ENCODE measurements at places on chromosomes 3 and 15.

- DNase-seq: no peak
Measured at GRCh38 chr3:21942328-21942727, 191.3 kb upstream of the ZNF385D start.

DNA sequence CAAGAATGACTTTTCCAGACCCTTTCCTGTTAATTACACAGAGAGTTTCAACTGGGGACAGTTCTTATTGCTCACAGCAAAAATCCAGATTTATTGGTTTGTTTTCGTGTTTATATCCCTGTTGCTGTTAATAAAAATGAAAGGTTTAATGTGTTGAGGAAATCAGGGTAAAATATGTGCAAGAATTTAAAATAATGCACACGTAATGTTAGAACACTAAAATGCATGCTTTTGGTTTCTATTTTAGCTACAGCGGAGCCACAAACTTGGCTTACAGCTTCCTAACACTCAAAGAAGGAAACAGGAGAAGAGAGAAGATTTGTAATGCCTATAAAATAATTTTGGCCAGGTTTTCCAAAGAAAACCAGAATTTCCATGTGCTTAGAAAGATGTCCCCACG lies 62.7 kb downstream of the CASR start:
- DNase-seq: no peak

GRCh38 chr15:69341356-69341755 lies 42.6 kb downstream of the PAQR5 start:
- DNase-seq: no peak

DNA sequence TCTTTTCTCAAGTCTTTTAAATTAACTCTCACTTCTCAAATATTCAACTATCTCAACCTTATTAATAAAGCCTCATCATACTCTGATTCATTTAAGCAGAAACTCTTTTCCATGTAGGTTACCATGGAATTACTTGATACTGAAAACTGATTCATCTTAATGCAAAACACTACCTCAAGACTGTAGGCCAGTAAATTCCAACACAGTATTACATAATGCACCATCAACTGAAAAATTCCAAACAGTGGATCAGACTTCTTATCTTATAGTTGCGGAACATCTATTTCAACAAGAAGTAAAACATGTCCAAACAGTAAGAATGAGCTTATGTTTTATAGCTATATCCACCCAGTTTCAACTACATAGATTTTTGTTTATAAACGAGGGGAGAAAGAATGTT lies 124.5 kb downstream of the PEAK1 start:
- no peak for DNase-seq

DNA sequence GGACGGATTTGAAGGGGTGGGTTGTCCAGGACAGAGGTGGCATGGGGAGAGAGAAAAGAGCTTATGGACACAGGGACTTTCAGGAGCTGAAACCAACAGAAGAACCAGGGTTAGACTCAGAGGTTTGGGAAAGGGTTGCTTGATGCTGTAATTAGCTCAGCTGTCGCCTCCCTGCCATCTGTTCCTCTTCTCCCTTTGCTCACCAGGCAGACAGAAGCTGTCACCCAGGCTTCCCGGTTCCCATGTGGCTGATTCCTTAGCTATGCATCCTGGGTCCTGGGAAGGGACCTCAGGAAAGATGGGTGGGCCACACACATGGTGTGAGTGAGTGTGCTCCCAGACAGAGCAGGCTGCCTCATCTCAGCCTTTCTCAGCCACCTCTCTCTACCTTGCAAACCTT lies 14.1 kb downstream of the PTPN23 start:
- DNase-seq: no peak

- no peak for DNase-seq
Measured at GRCh38 chr3:148083526-148084182, 614.0 kb upstream of the AGTR1 start.

- no peak for DNase-seq
Measured at GRCh38 chr3:34175636-34176176, 377.3 kb downstream of the PDCD6IP start.

- DNase-seq: no peak
Measured at GRCh38 chr3:13161021-13161759, 88.0 kb upstream of the IQSEC1 start.

- no peak for DNase-seq
Measured at GRCh38 chr15:67107014-67107812, 41.8 kb downstream of the SMAD3 start.

- DNase-seq: no peak
Measured at GRCh38 chr3:50278123-50278879, 586 bp upstream of the LSMEM2 start.

DNA sequence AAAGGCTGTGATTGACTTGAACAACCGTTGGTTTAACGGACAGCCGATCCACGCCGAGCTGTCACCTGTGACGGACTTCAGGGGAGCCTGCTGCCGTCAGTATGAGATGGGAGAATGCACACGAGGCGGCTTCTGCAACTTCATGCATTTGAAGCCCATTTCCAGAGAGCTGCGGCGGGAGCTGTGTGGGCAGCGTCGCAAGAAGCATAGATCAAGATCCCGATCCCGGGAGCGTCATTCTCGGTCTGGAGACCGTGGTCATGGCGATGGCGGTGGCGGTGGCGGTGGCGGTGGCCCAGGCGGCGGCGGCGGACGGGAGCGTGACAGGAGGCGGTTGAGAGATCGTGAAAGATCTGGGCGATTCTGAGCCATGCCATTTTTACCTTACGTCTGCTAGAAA lies 7.8 kb upstream of the NANOGP8 start:
- no peak for DNase-seq

DNA sequence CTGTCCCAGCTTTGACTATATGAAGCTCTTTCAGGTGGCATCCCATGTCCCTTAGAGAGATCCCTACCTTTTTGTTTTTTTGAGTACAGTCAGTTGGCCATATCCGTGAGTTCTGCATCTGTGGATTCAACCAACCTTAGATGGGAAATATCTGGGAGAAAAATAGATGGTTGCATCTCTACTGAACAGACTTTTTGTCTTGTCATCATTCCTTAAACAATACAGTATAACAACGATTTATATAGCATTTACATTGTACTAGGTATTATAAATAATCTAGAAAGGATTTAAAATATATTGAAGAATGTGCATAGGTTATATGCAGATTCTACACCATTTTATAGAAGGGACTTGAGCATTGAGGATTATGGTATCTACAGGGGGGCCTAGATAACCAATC lies 65.1 kb downstream of the APBA2 start:
- no peak for DNase-seq

DNA sequence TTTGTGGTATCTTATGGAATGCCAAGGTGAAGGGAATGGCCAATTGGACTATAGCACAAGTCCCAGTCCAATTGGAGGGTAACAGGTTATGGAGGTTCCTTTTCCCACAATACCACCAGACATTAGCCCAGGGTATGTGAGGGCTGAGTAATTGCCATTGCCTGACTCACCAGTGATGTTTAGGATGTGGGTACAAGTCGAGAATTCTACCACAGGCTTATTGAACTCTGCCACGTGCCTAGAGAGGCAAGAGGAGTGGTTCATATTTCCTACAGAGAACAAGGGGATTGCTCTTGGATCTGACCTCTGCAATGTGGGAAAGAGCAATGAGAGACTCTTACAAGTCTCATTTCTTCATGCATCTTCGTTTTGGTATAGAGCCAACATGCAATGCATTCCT lies 85.0 kb upstream of the XCR1 start:
- no peak for DNase-seq

DNA sequence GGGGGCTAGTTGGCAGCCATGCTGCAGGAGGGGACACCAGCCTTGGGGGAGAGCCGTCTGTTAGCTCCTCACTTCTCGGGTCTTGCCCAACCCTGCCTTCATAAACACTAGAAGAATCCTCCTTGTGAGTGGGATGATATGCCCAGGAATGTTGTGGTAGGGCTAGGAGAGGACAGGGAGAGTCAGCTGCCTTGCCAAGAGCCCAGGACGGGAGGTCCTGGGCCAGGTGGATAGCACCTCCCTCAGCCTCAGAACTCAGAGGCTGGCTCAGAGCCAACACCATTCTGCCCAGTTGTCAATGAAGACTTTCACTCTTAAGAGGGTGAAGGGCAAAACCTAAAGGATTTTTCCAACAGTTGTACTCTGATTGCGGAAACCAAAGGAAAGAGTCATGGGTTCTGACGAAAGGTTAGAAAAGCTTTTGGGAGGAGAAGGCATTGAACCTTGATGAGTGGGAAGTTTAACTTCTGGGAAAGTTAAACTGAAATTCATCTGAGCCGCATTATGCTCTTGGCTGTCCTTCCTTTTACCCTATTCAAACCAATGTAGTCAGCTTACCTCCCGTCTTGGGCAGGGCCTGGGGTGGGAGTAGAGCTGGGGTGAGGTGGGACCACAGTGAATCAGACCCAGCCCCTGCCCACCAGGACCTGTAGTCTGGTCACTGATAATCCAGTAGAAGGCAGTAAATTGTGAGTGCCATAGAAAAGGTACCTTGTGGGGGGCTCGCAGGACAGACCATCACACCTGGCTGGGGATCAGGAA lies 81.9 kb downstream of the FAM43A start:
- no peak for DNase-seq

All from GM12864 (cell line).